Breast epithelium (tissue), 4 donors: ENCODE measurements at places on chromosomes 7 and 10. TPM values are rescaled to one million over a fixed set of nuclear protein-coding genes. Genes with fewer than 3 reads are reported as not detected.

GRCh38 chr10:122296363-122297120, 25.4 kb downstream of the BTBD16 start:
- DNase-seq = no peak

GRCh38 chr7:152574892-152575548, 100.9 kb downstream of the XRCC2 start:
- DNase-seq = no peak

DNA sequence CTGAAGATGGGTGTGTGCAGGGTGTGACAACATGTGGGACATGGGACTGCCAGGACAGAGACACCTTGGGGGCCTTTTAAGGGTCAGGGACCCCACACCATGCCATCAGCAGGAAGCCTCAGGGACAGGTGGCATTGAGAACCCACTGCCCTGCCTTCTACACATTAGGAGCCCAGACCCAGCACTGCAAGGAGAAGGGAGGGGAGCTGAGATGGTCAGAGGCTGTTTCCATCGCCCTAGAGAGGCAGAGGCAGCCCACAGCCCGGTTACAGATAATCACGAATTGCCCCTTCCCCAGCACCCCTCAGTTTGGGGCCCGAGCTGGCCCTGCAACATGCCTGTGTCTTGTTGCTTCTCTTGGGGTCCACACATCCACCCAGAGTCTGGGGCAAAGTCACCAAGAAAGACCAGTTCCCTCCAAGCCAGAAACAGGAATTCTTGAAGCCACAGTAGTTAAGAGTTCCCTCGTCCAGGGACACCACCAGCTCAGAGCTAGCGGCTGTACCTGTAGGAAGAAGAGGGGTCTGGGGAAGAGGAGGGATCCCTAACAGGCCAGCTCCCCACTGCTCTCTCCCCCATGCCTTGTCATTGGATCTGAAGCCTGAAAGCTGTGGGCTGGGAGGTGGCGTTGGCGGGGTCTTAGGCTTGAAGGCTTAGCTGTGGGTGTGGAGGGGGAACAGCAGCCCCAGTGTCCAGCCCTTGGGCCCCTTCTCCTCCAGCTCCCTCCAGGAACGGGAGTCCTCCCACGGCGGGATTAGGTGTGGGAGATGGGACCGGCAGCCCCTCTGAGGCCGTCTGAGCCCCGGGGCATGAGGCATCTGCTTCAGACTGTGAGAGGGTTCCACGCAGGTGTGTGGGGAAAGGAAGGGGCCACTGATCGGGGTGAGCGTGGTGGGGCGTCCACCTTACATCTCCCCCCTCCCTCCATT, 44.8 kb upstream of the ELFN1 start:
- DNase-seq = no peak

GRCh38 chr10:48552946-48553564, 51.8 kb downstream of the ARHGAP22 start:
- no peak for DNase-seq

GRCh38 chr7:48964074-48964473, 39.7 kb downstream of the CDC14C start:
- DNase-seq = no peak

GRCh38 chr7:127895360-127895759, 135.9 kb downstream of the LRRC4 start:
- DNase-seq = no peak

The SYT15 gene
- 1.6 TPM for total RNA-seq

The EIF3A gene
- 166 TPM for total RNA-seq

The AKR1B15 gene
- 0.33 TPM for total RNA-seq
